ENCODE measurements at places on chromosomes 16 and 17. TPM values are rescaled to one million over a fixed set of nuclear protein-coding genes. Genes with fewer than 3 reads are reported as not detected.

The NLRP1 gene
- total RNA-seq, result 36.2 TPM

The GDPD1 gene
- 7.6 TPM for total RNA-seq

The CCDC47 gene
- 56.3 TPM for total RNA-seq

The CCDC144A gene
- total RNA-seq, result 0.55 TPM

The PRRT2 gene
- 25.5 TPM for total RNA-seq

The RNF43 gene
- 40.3 TPM for total RNA-seq

The ZPBP2 gene
- total RNA-seq, result not detected

DNA sequence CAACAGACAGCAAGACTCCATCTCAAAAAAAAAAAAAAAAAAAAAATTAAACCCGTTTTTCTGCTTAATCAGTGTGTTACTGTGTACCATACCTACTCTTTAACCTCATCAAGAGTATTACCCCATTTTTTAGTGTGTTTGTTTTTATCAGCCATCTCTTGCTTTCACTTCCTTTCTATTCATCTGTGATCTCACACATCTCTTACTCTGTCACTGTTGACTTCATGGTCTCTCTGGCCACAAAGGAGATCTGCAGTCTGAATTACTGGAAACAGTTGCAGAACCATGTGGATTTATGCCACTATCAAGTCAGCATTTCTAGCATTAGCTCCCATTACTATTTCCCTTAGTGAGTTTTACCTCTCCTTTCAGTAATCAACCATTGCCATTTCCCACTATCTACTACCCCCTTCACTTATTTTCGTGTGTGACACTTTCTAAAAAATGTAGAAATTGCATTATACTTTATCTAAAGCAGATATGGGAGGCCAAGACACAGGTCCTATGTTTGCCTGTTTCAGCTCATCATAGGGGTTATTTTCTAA lies 20.1 kb downstream of the NDEL1 start:
- DNase-seq, result no peak
- H3K4me1 ChIP-seq, result no peaks in the 10 kb centered on the region
- peaks cover 53% of the 10 kb centered on the region for H3K36me3 ChIP-seq

DNA sequence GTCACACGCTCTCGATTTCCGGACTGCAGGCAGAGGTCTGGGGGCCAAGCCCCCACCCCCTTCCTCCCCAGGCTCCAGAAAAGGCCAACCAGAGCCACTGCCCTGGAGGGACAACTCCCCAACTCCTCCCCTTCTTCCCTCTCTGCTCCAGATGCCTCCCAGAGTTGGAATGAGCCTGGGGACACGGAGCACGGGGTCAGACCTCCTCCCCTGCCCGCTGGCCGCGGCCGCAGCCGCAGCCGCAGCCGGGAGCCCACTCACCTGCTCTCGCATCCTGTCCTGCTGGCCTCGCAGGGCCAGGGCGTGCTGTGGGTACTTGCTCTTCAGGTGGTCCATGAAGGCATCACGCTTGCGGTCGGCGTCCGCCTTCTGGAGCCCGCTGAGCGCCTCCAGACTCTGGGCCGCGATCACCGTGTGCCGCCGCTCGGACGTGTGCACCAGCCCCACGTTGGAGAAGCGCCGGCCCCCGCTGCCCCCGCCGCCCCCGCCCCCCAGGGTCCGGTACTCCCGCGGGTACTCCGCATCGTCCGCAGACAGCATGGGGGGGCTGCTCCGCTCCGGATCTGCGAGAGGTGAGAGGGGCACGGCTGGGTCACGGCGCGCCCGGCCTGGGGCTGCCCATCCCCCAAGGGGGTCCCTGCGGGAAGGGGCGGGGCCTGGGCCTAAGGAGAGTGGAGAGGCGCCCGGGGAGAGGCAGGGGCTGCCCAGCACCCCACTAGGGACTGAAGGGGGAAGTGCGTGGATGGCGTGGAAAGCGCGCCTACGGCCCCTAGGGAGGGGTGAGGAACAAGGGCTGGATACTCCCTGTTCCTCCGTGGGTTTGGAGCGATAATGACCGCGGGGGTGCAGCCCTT lies 27.3 kb downstream of the SRCIN1 start:
- peaks cover 25% of the 10 kb centered on the region for H3K4me1 ChIP-seq
- no peaks in the 10 kb centered on the region for H3K36me3 ChIP-seq
- peak overlapping the region; percentile 33 for H3K4me3 ChIP-seq
- no peak overlapping the region for H3K27ac ChIP-seq

GRCh38 chr16:82623241-82623640 lies 3.5 kb upstream of the CDH13 start:
- H3K4me1 ChIP-seq, result peaks cover 11% of the 10 kb centered on the region
- no peak overlapping the region for H3K4me3 ChIP-seq
- no peak overlapping the region for H3K27ac ChIP-seq
- peaks cover 81% of the 10 kb centered on the region for H3K27me3 ChIP-seq
- H3K36me3 ChIP-seq, result no peaks in the 10 kb centered on the region

GRCh38 chr16:49699841-49700175 lies 156.1 kb downstream of the ZNF423 start:
- H3K27me3 ChIP-seq, result no peaks in the 10 kb centered on the region
- H3K36me3 ChIP-seq, result no peaks in the 10 kb centered on the region
- H3K27ac ChIP-seq, result peak overlapping the region; percentile 90
- H3K4me3 ChIP-seq, result no peak overlapping the region
- peaks cover 83% of the 10 kb centered on the region for H3K4me1 ChIP-seq

DNA sequence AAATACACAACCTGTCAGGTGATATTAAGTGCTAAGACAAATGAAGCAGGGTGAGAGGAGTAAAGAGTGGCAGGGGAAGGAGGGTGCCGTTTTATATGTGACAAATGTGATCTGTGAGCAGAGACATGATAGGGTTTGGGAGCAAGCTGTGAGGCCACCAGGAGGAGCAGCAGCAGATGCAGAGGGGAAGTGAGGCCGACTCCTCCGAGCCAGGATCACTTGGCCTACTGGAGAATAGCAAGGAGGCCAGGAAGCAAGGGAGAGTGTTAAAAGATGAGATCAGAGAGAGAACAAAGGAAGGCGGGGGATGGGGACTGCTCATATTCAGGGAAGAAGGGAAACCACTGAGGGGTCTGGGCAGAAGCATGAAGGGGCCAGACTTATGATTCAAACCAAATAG lies 129.4 kb downstream of the TANGO6 start:
- H3K4me1 ChIP-seq, result peaks cover 7% of the 10 kb centered on the region
- H3K27ac ChIP-seq, result peak overlapping the region; percentile 2
- H3K27me3 ChIP-seq, result no peaks in the 10 kb centered on the region
- DNase-seq, result no peak
- no peak overlapping the region for H3K4me3 ChIP-seq

- H3K36me3 ChIP-seq, result peaks cover 31% of the 10 kb centered on the region
- no peak overlapping the region for H3K27ac ChIP-seq
- DNase-seq, result peak; percentile 6
- H3K4me1 ChIP-seq, result peaks cover 1% of the 10 kb centered on the region
- H3K27me3 ChIP-seq, result no peaks in the 10 kb centered on the region
Observed at GRCh38 chr17:79944821-79945391, 90.8 kb downstream of the TBC1D16 start.

GRCh38 chr17:45335721-45336120 lies 18.9 kb upstream of the MAP3K14 start:
- peak; percentile 9 for DNase-seq
- peaks cover 9% of the 10 kb centered on the region for H3K27me3 ChIP-seq
- no peak overlapping the region for H3K4me3 ChIP-seq
- no peak overlapping the region for H3K27ac ChIP-seq
- H3K4me1 ChIP-seq, result no peaks in the 10 kb centered on the region

DNA sequence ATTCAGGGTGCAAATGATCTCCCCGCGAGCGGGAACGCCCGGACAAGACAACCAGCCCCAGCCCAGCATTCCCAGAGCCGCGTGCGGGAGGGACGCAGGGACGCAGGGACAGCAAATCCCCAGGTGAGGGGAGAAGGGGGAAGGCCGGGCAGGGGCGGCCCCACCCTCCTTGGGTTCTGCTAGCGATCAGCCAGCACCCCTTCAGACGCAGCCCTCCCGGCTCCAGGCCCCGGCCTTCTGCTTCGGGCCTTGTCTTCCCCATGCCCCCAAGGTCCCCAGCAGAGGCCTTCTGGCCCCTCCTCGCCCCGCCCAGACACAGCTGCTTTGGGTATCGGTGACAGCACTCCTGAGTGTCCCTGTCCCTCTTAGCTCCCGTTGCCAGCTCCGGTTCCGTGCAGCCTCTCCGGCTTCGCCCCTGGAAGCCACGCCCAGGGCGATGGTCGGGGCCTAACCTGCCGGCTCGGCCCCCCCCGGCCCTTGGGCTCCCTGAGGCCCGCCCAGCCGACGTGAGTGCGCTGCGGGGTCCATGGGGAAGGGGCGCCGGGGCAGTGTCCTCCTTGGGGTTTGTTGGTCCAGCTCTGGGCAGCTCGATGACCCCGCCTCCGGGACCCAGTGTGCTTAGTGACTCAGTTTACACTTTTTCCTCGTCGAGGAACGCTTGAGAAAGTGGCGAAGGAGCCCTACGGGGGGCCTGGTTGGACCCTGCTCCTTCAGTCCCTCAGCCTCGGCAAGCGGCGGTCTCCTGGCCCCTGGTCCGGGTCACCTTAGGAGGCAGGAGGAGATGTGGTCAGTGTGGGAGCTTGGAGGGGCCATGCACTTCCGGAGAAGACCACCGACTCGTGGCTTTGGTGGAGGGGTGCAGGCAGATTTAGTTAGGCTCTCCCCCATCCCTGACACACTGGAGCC lies 50.5 kb upstream of the AMZ2 start:
- H3K4me3 ChIP-seq, result peak overlapping the region; percentile 63
- H3K27ac ChIP-seq, result no peak overlapping the region
- DNase-seq, result no peak
- peaks cover 16% of the 10 kb centered on the region for H3K4me1 ChIP-seq

DNA sequence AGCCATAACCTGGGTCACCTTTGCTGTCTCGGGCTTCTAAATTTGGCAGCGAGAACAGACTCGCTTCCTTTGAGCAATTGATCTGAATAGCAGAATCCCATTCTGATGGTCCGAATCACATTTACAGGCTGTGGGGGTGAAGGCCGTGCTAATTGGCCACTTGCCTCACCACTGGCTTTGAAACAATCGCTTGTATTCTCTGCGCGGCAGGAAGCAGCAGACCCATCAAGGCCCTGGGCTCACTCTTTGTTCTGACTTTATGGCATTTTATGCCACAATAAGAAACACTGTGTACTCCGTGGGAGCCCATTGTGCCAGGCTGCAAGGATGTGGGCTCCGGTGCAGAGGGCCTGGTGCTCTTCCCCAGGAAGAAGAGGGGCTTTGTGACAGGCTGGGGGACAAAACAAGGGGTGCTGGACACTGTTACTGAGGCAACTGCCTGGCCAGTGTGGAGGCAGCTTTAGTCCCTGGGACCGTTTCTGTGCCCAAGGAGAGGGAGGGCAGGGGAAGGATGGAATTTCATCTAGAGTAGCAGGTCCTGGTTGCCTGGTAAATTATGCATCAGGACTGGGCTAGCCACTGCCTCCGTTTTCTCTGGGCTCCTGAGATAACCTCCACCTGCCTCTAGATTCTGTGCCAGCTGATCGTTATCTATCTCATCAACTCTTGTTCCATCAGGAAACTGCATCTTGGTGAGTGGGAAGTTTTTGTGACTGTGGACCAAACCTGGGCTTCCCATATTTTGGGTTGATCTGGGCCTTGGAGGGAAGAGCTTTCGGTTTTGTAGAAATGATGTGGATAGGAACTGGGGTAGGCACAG lies 78.5 kb downstream of the MRC2 start:
- H3K27me3 ChIP-seq, result peaks cover 13% of the 10 kb centered on the region
- H3K36me3 ChIP-seq, result peaks cover 2% of the 10 kb centered on the region
- H3K4me1 ChIP-seq, result peaks cover 27% of the 10 kb centered on the region
- no peak overlapping the region for H3K27ac ChIP-seq
- DNase-seq, result no peak
- H3K4me3 ChIP-seq, result peak overlapping the region; percentile 82

DNA sequence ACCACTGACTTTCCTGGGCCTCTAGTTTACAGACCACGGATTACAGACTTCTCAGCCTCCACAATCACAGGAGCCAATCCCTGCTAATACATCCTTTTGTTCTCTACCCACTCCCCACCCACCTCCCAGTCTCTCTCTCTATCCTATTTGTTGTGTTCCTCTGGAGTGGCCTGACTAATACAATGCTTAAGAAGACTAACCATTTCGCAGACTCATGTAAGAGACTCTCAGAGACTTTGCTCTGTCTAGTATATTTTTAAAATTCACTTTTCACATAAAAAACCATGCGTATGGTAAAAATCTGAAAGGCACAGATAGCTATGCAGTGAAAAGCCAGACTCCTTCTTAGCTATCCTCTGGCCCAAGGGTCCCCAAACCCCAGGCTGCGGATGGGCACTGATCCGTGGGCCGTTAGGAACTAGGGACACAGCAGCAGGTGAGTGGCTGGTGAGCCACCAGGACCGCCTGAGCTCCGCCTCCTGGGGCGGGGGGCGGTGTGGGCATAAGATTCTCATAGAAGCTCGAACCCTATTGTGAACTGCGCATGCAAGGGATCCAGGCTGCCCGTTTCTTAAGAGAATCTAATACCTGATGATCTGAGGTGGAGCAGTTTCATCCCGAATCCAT lies 7.6 kb downstream of the PIK3R6 start:
- H3K27ac ChIP-seq, result no peak overlapping the region
- H3K4me1 ChIP-seq, result peaks cover 10% of the 10 kb centered on the region
- DNase-seq, result no peak
- no peaks in the 10 kb centered on the region for H3K27me3 ChIP-seq
- no peak overlapping the region for H3K4me3 ChIP-seq

- DNase-seq, result no peak
- H3K27ac ChIP-seq, result no peak overlapping the region
- H3K36me3 ChIP-seq, result peaks cover 36% of the 10 kb centered on the region
- no peaks in the 10 kb centered on the region for H3K27me3 ChIP-seq
- no peaks in the 10 kb centered on the region for H3K4me1 ChIP-seq
Observed at GRCh38 chr17:8447799-8448198, 12.1 kb downstream of the NDEL1 start.

- no peak for DNase-seq
- H3K27ac ChIP-seq, result peak overlapping the region; percentile 11
- peaks cover 12% of the 10 kb centered on the region for H3K36me3 ChIP-seq
- no peaks in the 10 kb centered on the region for H3K27me3 ChIP-seq
- peaks cover 23% of the 10 kb centered on the region for H3K4me1 ChIP-seq
Observed at GRCh38 chr17:9434642-9435057, 141.0 kb downstream of the STX8 start.

GRCh38 chr17:17355426-17355825 lies 52.3 kb downstream of the NT5M start:
- H3K4me1 ChIP-seq, result peaks cover 17% of the 10 kb centered on the region
- H3K36me3 ChIP-seq, result peaks cover 6% of the 10 kb centered on the region
- no peaks in the 10 kb centered on the region for H3K27me3 ChIP-seq
- no peak overlapping the region for H3K27ac ChIP-seq
- no peak for DNase-seq

DNA sequence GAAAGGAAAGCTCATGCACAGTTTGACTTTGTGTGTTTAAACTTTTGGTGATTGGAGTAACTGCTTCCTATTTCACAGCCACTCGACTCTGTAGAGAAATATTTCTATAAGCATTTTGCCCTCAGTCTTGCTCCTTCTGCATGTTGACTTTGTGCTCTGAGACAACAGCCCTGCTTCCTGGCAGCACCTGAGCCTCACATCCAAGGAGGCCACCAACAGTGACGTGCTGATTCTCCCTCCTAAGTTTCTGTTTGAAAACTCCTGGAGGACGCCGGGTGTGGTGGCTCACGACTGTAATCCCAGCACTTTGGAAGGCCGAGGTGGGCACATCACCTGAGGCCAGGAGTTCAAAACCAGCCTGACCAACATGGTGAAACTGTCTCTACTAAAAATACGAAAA lies 23.9 kb upstream of the WSB1 start:
- H3K27me3 ChIP-seq, result peaks cover 9% of the 10 kb centered on the region
- no peaks in the 10 kb centered on the region for H3K36me3 ChIP-seq
- H3K4me3 ChIP-seq, result no peak overlapping the region
- no peak for DNase-seq

GRCh38 chr16:73233846-73234424 lies 186.0 kb upstream of the ZFHX3 start:
- peaks cover 11% of the 10 kb centered on the region for H3K27me3 ChIP-seq
- H3K4me1 ChIP-seq, result peaks cover 31% of the 10 kb centered on the region
- no peak overlapping the region for H3K4me3 ChIP-seq
- DNase-seq, result no peak
- H3K36me3 ChIP-seq, result no peaks in the 10 kb centered on the region

Data from mesothelial cell of epicardium (in vitro differentiated cells).